ENCODE measurements at places on chromosomes 5 and 9.
A peak's percentile ranks its signal among the peaks of the same experiment; 100 is the strongest.

DNA sequence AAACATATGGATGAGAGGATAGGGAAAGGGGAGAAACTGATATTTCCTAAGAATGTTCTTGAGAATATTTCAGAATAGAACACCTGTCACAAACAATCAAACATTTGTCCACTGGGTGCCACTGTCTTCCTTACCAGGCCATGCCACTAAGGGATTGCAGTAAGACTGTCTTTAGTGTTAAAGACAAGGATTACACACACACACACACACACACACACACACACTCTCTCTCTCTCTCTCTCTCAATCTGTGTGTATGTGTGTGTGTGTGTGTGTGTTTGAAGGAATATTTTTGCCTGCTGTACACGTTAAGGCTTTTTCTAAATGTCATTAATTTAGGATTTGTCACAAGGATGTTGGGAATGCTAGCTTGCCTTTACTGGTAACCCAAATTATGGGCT is 54.4 kb downstream of the CCDC192 start:
- peak; percentile 56 for DNase-seq

DNA sequence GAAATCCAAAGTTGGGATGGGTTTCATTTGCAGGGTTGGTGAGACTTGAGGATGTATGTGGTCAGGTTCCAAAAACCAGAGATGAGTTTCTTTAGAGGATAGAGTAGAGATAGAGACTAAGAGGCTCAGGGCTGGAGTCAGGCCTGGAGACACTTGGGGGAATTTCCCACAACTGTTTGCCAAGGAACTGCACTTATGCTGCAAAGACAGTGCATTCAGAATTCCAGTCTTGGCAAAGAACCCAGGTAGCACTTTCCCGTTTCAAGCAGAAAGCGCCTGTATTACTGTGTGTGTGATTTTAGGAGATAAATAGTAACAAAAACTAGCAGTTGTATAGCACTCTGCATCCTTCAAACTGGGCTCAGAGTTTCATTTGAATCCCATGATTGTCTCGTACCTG is 55.4 kb downstream of the SNCAIP start:
- no peak for DNase-seq

- DNase-seq = no peak
Observed at GRCh38 chr9:134346840-134347583, 20.8 kb downstream of the RXRA start.

DNA sequence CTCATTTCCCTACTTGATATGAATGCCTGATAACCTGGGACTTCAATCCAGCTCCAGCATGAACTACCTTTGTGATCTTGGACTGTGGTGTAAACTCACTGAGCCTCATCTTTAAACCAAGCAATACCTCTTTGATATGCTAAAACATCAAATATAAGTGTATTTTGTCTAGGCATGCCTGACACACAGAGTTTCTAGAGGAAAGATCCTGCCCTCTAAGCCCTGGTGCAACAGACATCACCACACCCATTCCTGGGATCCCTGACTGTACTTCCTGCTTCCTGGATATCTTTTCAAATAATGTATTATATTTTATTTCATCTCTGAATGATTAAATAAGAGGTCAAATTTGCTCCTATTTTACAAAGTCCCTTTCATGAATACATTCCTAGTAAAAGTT is 55.8 kb downstream of the ANXA2R start:
- no peak for DNase-seq

DNA sequence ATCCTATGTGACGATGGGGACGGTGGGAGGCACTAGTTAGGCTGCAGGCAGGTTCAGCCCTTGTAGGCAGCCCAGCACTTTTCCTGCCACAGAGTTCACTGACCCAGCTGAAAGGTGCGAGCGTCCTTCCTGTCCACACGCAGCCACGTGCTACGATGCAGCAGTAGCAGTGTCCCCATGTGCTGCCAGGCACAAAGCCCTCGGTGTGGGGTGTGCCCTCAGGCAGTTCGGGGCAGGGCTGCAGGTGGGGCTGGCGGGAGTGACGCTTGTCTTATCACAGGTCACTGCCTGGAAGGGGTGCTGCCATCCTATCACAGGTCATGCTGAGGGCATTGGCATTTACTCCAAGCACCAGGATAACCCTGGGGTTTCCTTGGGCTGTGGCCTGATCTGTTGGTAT is 46.8 kb upstream of the CLPTM1L start:
- DNase-seq = no peak

DNA sequence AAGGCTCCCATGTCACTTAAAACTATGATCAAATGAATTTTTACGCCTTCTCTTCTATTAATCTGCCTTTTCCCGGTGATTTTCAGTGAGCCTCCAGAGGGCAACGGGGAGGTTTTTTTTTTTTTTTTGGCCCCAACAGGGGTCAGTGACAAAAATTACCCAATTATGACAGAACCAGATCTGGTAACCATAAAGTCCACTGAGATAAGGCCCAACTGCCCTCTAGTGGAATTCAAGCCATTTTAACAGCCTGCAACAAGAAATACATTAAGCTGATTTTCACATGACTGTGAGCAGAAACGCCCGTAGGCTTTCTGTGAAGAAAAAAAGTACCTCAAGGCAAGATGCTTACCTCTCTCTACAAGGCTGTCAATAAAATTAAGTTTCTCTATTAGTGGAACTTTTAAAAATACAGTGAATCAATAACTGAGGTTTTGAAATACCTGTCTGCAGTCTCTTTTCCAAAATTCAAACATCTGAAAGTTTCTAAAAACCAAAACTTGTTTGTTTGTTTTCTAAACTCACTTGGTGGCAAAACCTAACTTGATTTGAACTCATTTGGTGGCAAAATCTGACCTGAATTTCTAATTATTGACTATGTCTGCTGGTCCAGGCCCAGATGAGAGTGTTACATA is 49.7 kb upstream of the FST start:
- peak; percentile 77 for DNase-seq

DNA sequence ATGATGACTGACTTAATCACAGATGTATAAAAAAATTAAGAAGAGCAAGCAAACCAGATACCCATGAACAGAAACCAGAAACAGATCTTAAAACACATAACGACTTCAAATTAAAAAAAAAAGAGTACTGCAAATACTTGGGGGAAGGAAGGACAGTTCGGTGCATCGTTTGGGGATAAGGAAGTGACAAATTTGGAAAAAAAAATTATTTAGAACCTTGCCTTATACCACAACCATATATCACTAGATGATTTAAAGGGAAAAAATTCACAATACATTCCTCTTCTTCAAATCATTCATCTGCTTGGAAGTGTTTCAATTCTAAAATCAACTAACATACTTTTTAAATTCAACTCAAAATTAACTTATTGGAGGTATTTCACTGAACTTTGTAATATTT is 1038.6 kb upstream of the DMAC1 start:
- DNase-seq = no peak

- DNase-seq = no peak
Observed at GRCh38 chr5:38051711-38052511, 206.4 kb upstream of the EGFLAM start.

DNA sequence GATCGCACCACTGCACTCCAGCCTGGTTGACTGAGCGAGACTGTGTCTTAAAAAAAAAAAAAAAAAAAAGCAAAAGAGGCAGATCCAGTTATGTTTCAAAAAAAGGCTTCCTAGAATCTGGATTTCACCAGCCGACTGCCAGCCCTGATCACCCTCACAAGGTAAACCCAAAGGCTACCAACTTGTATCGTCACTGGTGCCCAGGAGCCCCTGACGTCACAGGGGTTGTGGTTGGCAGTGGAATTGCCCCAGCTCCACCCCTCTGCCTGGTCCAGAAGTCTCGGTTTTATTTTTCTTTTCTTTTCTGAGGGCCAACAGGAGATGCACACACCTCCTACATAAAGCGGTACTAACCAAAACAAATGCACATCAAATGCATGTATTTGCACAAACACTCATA is 6.0 kb upstream of the LMX1B start:
- no peak for DNase-seq

GRCh38 chr5:180136630-180137381 is 65.2 kb upstream of the RNF130 start:
- DNase-seq = no peak

DNA sequence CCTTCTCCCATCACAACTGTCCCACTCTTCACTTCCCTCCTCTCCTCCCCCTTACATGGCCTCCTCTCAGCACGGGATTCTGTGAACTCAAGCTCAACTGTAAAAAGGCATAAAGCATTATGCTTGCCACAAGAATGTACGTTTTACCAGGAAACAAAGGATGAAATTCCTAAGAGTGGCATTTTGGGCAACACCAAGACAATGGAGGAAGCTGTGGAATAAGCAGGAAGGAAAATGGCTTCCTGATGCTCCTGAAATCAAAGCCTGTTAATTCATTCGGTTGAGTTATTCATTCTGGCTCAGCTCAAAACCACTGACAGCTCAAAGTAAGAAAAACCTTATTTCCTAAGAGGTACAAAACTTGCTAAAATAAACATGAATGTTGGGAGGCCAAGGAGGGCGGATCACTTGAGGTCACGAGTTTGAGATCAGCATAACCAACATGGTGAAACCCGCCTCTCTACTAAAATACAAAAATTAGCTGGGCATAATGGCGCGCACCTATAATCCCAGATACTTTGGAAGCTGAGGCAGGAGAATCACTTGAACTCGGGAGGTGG is 40.8 kb upstream of the DMRT1 start:
- DNase-seq = no peak

DNA sequence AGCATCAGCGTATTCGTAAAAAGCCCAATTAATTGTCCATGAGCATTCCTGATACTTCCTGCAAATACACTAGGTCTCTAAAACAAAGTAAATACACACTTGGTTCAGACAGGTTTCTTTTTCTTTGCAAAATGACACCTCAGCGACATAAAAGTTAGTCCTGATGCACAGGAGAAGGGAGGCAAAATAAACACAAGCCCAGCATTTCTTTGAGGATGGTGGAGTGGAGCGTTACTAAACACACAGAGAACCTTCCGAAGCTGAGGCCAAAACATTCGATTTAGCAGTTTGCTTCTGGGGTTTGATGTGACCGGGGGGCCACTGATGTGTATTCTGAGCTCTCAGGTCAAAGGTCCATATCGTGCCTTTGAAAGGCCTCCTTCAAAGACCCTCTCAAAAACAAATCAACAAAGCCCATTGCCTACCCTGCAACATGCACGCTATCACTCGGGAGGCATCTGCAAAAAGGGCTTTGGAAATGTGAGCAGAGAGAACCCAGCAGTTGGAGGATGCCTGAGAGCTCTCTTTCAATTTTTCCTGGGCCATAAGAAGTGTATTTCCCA is 268.4 kb upstream of the PANK3 start:
- DNase-seq = no peak

DNA sequence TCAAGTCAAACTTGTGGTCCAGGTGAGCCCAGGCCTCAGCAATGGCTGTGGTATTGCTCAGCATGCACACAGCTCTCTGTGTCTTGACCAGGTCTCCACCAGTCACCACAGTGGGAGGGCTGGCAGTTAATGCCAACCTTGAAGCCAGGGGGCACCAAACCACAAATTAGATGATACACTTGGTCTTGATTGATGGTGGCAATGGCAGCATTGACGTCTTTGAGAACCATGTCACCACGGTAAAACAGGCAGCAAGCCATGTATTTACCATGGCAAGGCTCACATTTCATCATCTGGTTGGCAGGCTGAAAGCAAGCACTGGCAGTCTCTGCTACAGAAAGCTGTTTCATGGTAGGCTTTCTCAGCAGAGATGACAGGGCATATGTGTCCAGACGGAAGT is 40.0 kb downstream of the NIM1K start:
- DNase-seq = no peak

GRCh38 chr9:131585375-131585774 is 40.1 kb downstream of the PRRT1B start:
- DNase-seq = no peak

- DNase-seq = no peak
Observed at GRCh38 chr5:138351517-138351916, 968 bp upstream of the KDM3B start.

GRCh38 chr9:7500521-7500920 is 299.1 kb downstream of the DMAC1 start:
- no peak for DNase-seq

Data from fibroblast of the conjunctiva (primary cell).